ENCODE measurements at places on chromosomes 1 and 21.

DNA sequence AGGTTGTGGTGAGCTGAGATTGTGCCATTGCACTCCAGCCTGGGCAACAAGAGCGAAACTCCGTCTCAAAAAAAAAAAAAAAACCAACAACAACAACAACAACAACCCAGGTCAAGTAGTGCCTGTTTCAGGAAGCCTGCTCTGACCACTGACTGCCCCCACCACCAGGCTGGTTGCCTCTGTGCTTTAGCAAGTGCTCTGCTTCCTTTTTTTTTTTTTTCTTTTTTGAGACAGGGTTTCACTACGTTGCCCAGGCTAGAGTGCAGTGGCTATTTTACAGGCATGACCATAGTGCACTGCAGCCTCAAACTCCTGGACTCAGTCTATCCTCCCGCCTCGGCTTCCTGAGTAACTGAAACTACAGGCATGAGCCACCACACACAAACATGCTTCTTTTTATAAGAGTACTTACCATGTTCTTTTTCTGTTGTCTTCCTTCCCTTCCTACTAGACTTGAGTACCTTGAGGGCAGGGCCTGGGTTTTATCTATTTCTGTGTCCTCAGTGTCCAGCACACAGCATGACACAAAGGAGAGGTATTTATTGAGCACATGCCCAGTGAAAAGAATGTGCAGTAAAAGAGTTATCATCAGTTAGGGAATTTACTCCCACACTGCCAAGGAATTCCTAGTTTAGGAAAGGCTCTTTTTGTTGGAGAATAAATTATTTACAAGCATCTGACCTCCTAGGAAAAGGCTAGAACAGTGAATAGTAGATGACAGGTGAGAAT is 9.9 kb upstream of the COA7 start:
- no peak for DNase-seq

- no peak for DNase-seq
Measured at GRCh38 chr1:224762046-224762445, 145.9 kb downstream of the CNIH3 start.

GRCh38 chr1:147247656-147248238 is 5.3 kb downstream of the CHD1L start:
- no peak for DNase-seq

DNA sequence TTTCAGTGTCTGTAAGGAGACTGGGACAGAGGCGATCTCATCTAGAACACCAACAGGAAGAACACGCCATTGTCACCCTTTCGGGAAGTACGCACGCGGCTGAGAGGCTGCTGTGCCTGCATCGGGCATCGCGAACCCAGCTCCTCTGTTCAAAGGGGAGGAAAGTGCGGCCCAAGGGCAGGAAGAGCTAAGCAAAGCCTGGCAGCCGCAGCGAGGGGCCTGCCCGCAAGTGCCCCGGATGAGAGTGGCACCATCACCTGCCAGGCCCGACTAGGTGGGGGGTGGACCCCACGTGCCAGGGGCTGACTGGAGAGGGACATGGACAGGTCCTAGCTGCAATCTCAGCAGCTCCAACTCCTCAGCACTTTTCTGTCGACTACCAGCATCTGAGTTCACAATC is 7.5 kb downstream of the TPRG1L start:
- DNase-seq: no peak

DNA sequence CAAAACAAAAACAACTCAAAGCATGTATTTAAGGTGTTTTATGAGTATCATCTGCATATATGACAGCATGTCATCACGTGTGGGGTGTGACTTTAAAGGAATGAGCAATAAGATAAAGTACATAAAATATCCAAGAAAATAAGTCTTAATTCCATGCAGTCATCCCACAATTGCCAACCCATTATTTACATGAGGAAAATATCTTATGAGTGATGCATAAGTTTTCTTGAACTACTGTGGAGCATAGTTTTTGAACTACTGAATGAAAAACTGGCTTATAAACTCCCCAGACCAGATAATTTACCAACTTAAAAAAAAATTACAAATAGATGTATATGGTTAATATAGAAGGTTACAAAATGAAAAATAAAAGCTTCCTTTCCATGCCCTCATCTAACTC is 29.7 kb upstream of the MTMR11 start:
- DNase-seq: no peak

DNA sequence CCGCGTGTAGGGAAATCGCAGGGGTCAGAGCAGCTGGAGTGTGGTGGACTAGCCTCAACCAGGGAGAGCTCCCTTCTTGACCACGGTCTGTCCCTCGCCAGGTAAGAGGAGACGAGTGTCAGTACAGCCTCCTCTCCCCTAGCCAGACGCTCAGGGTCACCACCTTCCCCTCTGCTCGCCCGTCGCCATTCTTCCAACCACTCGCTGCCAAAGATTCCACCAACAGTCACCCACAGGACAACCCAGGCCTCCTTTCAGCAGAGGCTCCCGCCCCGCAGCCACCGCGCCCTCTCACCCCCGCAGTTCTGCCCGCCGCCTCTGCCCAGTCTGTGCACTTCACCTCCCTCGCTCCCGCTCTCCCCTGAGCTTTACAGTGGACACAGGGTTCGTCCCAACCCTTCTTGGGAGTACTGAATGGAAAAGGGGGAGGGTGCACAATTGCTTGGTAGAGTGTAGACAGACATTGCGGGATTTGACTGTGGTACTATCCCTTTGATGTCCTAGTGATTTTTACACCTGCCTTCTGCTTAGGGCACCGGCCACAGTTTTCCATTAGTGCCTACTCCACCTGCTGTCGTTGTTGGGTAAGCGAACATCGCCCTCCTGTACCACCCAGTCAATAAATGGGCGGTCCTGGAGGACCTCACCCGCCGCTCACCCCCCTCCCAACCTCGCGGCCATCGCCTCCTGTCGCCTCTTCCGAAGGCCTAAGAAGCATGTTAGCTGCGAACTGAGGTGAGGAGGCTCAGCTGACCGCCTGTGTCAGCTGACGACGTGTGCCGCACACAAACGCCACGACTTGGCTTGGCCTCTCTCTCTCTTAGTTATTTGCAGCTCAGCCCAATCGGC is 9.2 kb upstream of the NBPF11 start:
- DNase-seq: no peak

DNA sequence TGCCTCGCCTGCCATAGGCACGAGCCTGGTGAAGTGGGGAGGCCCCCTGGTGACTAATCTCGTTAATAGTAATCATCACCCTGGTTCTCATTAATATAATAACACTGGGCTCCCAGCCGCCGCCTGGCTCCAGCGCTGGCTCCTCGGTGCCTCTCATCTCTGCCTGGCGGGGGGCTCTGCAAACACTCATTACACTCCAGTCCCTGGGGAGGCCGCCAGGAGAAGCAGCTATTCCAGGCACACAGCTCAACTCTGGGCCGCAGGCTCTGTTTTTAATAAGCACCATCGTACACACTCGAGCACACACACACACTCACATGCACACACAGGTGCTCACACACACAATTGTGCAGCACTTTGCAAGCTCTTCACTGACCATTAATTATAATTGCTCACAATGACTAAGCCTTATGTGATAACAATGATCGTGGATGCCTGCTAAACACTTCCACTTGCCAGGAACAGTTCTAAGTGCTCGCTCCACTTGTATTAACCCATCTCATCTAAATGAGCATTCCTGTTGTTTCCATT is 52.2 kb downstream of the SDC3 start:
- DNase-seq: no peak

GRCh38 chr1:154351363-154352068 is 26.2 kb downstream of the ATP8B2 start:
- DNase-seq: no peak

DNA sequence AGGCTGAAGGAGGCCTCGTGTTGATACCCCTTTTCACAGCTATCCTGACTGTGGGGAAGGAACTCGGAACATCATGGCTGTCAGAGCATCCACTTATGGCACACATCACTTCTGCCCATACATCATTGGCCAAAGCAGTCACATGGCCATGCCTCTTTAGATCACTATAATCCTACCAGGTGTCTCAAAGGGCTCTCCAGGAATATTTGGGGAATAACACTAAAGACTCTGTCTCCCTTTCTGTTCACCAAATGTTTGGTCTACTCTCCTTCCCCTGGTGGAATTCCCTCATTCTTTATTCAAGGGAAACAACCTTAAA is 3.0 kb upstream of the JUN start:
- no peak for DNase-seq

GRCh38 chr21:42199868-42200463 is 19.0 kb upstream of the ABCG1 start:
- no peak for DNase-seq

DNA sequence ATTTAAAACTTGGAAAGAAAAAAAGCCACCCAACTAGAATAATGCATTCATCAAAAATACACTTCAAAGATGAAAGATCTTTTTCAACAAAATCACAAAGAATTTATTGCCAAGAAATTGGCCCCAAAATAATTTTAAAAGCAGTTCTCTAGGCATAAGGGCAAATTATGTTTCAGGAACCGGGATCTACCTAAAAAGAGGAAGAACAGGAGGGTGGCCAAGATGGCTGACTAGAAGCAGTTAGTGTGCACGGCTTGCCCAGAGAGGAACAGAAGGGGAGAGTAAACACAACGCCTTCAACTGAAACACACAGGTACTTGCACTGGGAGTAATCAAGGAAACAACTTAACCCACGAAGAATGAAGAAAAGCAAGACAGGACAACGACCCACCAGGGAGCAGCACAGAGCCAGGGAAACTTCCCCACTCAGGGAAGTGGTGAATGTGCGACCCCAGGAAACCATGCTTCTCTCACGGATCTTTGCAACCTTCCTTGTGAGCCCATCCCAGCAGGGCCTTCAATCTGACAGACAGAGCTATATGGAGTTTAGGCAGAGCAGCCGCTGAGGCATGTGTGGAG is 46.1 kb downstream of the ACKR1 start:
- no peak for DNase-seq

GRCh38 chr1:93585059-93585966 is 96.3 kb downstream of the BCAR3 start:
- DNase-seq: no peak
